ENCODE measurements at places on chromosomes 16 and 17.

DNA sequence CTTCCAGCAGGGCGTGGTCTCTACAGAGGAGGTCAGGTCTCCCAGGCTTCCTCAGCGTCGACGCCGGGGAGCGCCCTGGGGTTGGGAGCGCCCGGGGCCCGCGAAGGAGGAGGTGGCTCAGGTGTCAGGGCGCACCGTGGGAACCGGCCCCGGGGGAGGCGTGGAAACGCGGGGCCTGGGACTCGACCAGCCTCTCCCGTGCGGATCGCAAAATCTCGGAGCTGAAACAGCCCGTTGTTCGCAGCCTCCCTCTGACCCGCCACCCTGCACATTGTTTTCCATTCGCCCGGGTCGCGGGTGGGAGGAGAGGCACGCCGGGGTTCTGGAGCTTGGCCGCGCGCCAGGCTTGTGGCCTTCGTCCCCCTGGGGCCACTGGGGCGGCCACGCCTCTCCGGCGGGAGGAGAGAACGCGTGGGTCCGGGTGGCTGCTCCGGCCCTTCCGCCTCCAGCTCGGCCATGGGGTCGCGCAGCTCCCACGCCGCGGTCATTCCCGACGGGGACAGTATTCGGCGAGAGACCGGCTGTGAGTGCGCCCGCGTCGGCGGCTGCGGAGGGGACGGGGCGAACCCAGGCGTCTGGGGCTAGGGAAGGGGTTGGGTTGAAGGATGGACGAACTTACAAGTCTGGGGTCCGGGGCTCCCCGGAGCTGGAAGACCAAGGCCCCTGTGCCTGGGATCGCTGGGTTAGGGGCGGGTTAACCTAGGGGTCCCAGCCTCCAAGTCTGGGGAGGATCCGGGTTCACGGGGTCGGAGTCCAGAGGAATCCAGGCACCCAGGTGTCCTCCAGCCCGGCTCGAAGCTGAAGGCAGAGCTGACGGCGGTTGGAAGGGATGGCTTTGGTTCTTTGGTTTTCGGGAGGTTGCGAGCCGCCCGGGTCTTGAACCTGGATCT lies at the start of gene CHP2:
Gene CHP2 (plus strand): TSS at position 433 of the 890 bp plus-strand sequence. CDS start 24 bp downstream, at position 457.
- no peak for DNase-seq

DNA sequence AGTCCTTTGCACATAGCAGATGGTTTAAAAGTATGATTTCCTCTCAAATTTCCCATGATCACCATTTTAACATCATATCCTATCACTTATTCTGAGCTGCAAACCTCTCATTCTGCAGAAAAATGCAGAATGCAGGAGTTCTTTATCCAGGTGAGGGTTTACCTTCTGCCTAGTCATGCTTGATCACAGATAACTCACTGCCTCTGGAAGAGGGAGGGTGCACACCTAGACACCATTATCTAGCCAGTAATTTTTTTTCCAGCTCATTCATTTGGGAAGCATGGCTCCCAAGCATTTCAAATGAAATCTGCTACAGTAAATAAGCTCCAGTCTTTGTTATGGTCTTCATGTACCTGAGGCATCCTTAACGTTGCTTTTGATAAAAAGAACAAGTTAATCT lies 38.0 kb downstream of the RFFL start:
- DNase-seq = no peak

DNA sequence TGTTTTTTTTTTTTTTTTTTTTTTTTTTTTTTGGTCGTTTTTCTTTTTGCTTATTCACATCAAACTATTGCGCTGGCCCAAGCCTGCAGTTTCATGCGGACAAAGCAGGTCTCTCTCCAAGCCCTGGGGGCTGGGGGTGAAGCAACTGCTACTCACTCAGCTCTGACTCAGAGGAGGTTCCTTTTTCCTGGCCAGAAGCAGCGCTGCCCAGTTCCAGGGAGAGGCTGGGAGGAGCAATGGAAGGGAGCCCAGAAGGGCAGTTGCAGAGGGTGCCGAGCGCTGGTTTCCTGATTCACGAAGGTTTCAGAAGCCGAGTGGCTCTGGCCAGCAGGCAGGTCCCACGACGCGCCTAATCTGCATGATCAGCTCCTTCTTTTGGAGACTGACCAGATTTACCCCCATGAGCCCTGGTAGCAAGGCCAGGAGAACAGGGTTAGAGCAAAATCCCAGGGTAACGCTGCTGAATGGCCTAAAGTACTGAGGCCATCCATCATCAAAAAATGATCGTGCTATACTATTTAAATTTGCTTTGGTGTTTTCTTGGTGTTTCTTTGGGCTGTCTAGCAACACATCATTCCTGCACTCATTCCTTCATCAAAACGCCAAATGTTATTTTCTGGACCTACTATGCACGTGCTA lies 144.7 kb upstream of the SOX9 start:
- no peak for DNase-seq

DNA sequence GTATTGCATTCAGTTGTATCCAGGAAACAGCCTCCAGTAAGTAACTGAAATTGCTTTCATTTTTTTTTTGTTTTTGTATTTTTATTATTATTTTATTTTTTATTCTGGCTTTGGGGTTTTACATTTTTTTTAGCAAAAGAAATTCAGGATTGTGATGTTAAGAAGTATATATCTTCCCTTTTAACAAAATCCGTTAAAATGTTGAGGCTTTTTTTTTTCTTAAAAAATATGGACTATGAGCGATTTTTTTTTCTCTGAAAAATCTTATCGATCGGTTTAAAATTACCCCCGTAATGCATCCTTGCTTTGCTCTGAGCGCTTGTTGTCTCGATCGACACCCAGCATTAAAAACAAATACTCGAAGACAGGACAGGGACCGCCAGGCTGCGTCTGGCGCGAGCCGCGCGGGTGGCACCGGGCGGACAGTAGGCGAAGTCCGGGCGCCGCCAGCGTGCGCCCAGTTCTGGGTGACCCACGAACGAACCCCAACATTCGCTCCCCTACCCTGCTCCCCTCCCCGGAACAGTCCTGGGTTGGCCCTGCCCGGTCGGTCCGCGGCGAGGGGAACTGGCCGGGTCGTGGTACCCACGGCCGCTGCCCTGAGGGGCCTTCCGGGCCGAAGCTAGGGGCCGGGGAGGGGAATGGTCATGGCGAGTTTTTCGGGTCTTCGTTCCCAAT lies 482 bp downstream of the BAHCC1 start:
- no peak for DNase-seq

DNA sequence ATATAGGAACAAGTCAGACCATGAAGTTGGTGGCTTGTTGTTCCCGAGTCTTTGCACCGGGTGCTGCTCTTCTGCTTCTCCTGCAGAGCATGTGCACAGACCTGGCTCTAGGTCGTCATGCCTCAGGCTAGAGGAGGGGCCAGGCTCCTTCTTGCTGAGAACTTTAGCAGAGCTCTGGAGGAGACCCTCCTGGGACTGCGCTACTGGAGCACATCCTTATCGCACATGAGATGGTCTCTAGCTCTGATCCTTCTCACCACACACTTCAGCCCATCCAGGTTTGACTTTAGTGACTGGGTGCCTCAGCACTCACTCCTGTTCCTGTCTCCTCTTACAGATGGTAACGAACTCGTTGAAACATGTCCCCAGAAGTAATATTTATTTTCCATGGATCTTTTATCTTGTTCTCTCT lies 14.9 kb downstream of the FOXK2 start:
- DNase-seq = no peak

GRCh38 chr16:23857256-23857880 lies 21.6 kb downstream of the PRKCB start:
- DNase-seq = no peak

Data from activated CD4-positive, CD25-positive, alpha-beta regulatory T cell treated with anti-CD3 and anti-CD28 coated beads, Interleukin-2, amount 50 U/mL, for 72 hours (primary cell).